ENCODE measurements at places on chromosomes 12 and 14. TPM values are rescaled to one million over a fixed set of nuclear protein-coding genes. Genes with fewer than 3 reads are reported as not detected.

DNA sequence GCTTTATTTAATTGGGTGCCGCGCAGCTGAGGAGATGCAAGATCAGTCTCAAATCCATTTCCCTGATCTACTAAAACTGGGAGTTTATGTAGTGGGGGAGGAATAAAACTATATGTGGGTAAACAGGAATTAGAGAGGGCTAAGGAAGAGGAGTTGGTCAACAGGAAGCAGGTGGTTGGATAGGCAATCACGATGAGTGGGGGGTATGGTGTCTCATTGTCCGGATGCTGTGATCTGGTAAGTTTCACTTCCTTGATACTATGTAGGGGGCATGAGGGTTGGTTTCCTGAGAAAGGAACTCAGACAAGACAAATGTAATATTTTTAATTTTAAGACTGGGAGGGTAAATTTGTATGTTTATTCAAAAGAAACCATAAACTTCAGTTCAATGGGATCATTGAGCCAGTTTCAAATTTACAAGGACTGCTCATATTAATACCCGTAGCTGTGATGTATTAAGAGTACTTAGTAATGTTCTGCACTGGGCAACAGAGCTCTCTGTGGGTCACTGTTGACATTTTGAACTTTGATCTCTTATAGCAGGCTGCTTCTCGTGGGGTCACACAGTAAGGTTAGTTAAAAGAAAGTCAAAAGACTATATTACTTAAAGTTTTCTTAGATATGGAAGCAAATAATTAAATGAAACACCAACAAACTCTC, 786.2 kb upstream of the FBXO33 start:
- DNase-seq: no peak

The AGAP2 gene
- 15.8 TPM for total RNA-seq

DNA sequence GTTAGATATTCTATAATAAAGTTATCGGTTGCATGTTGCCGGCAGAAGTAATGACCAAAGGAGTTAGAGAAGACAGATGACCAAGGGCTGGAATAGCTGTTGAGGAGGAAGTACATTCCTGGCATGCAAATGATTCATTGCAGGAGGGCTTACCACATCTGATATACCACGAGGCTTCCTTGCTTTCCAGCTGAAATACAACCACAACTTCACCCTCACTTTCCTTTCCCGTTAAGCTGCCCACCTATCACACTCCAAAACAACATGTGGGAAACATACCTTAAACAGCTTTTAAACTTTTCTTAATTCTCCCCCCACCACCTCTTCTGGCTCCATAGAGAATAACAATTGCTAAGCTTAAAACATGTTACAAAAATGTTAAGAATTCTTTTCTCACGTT, 594.1 kb downstream of the NRXN3 start:
- no peak for DNase-seq

The GIT2 gene
- total RNA-seq: 21.5 TPM

- DNase-seq: no peak
Observed at GRCh38 chr12:29314416-29314815, 66.6 kb downstream of the ERGIC2 start.
